ENCODE measurements at places on chromosomes 11 and 22. TPM values are rescaled to one million over a fixed set of nuclear protein-coding genes. Genes with fewer than 3 reads are reported as not detected.

TNNI2 gene
- 0.46 TPM for total RNA-seq

SBF2 gene
- total RNA-seq: 65.0 TPM

TMPRSS4 gene
- not detected for total RNA-seq

CHRM4 gene
- 3.1 TPM for total RNA-seq

CBLIF gene
- not detected for total RNA-seq

POU2AF3 gene
- 0.64 TPM for total RNA-seq

REXO2 gene
- 111 TPM for total RNA-seq

MAJIN gene
- total RNA-seq: not detected

UPK3A gene
- total RNA-seq: not detected

ATL3 gene
- 79.0 TPM for total RNA-seq

CNTN5 gene
- not detected for total RNA-seq

TNNT3 gene
- 0.41 TPM for total RNA-seq

RIMBP3B gene
- total RNA-seq: 0.54 TPM

KMT5B gene
- 48.6 TPM for total RNA-seq
